ENCODE measurements at places on chromosomes 12 and 14. TPM values are rescaled to one million over a fixed set of nuclear protein-coding genes. Genes with fewer than 3 reads are reported as not detected.

GRCh38 chr12:86710109-86710508 lies 453.9 kb upstream of the MGAT4C start:
- DNase-seq, result no peak

DNA sequence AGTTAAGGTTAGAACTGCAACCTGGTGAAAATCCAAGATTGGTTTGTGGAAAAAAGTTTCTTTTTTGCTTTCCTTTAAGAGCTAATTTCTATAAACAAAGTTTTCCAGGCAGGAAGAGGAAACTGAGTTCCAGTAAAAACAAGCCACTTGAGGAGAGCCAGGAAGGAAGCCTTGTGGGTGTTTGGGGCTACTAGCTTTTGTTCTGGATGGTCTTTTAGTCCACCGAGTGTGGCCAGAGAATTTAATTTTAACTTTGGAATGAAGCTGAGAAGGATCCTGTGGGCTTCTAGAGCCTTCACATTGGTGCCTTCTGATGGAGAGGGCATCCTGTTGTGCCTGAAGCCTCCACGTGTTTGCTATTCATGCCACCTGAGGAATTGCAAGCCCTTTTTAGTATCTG lies 327.9 kb downstream of the C12orf75 start:
- no peak for DNase-seq

DNA sequence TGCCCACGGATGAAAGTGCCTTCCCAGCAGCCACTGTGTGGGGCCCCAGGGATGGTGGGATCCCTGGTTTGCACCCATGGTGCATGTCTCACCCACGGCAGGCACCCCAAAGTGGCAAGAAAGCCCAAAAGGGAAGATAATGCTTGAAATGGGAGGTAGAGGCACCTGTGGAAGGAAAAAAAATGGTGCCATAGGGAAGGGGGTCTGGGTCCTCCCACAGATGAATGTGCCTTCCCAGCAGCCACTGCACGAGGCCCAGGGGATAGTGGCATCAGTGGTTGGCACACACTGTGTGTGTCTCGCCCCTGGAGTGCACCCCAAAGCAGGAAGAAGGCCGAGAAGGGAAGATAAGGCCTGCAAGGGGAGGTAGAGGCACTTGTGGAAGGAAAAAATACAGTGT lies 264.2 kb downstream of the ALG10 start:
- DNase-seq, result no peak

- no peak for DNase-seq
Observed at GRCh38 chr14:85191986-85192385, 338.0 kb upstream of the FLRT2 start.

- no peak for DNase-seq
Observed at GRCh38 chr12:47311568-47311967, 231.8 kb upstream of the AMIGO2 start.

DNA sequence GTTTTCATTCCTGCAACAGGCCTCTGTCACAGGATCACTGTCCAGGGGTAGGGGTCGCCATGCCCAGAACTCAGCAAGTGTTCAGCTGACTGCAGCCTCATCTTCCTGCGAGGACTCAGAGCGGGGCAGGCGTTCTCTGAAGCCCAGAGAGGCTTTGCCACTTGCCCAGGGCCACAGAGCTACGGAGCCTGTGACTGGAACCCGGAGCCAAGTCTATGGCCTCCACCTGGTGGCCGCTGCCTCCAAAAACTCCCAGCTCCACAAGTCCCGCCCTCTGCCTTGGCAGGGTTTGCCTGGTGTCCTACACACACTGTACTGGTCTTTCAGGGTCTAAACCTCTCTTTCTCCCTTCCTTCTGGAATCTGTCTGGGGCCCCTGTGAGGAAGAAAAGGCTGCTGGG lies 8.7 kb upstream of the PPP1R13B start:
- DNase-seq, result no peak

- DNase-seq, result no peak
Observed at GRCh38 chr14:56153267-56153666, 35.1 kb downstream of the PELI2 start.

DNA sequence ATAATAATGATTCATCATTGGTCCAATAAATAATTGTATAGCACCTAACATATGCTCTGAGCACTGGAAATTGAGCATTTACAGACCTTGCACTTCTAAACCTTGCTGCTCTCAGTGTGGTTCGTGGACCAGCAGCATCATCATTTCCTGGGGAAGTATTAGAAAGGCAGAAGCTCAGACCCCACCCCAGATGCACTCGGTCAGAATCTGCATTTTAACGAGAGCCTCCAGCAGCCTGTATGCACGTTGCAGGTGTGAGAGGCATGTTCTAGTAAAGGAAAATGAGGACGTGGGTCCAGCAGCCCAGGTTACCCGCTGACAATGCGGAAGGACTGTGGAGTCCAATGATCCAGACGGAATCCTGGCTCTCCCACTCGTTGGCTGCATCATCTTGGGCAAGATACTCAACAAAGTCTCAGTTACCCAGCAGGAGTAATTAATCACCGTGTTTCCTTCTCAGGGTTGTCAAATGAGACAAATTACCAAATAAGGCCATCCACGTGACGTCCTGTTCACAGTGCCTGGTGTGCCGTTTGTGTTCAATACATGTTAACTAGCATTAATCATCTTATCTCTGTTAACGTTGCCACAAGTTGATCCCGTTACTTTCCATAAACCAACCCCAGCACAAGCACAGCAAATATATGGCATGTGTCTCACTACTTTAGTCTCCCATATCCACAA lies 49.2 kb upstream of the CCND2 start:
- no peak for DNase-seq

- DNase-seq, result peak; percentile 42
Observed at GRCh38 chr12:124507188-124508109, 60.0 kb downstream of the NCOR2 start.

- no peak for DNase-seq
Observed at GRCh38 chr12:96153131-96153725, 40.9 kb upstream of the ELK3 start.

GRCh38 chr12:132379996-132380395 lies 50.6 kb upstream of the GALNT9 start:
- DNase-seq, result no peak

DNA sequence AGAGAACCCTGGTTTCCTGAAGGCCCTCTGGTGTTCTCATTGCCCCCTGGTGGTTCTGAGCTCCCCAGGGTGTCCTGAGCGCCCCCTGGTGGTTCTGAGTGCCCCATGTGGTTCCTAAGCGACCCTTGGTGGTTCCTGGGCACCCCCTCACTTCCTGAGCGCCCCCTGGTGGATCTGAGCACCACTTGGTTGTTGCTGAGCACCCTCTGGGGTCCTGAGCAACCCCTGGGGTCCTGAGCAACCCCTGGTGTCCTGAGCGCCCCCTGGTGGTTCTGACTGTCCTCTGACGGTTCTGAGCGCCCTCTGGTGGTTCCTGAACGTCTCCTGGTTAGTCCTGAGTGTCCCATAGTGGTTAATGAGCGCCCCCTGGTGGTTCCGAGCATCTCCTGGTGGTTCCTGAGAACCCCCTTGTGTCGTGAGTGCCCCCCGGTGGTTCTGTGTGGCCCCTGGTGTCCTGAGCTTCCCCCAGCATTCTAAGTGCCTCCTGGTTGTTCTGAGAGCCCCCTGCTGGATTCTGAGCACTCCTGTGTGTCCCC lies 568.3 kb downstream of the TMEM121 start:
- no peak for DNase-seq

DNA sequence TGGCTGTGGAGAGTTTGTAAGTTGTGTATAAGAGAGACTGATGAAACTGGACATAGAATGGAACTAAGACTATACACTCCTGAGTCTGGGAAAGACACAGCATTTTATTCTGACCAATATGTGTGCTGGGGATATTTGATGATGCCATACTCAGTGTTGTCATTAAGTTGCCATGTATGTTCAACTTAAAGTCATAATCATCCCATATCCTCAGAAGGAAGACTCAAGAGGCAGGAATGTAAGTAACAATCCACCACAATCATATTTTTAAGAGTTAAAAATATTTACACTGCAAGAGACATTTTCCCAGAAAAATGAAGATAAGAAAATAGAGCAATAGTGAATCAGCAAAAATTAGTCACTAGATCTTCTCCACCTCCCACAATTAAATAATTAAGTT lies 120.1 kb downstream of the MDGA2 start:
- no peak for DNase-seq

GRCh38 chr14:86756521-86757190 lies 1226.7 kb downstream of the FLRT2 start:
- no peak for DNase-seq

- DNase-seq, result peak; percentile 21
Observed at GRCh38 chr14:37147310-37147880, 25.0 kb downstream of the SLC25A21 start.

DNA sequence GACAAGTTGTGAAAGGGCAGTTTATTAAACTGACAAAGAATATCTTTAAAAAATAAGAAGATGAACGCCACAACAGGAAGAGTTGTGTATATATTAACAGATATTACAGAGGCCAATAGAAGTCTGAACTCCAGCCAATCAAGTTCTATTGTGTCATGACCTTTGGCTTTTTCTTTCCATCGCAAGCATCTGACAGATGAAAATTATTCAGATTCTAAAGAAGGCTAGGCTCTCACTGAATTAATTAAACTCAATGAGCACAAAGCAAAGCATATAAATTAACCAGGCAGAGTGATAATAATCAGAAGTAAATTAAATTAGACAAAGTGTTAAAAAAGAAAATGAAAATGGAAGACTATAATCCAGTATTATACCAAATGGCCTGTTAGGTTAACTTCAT lies 62.0 kb upstream of the PYGL start:
- DNase-seq, result no peak

DNA sequence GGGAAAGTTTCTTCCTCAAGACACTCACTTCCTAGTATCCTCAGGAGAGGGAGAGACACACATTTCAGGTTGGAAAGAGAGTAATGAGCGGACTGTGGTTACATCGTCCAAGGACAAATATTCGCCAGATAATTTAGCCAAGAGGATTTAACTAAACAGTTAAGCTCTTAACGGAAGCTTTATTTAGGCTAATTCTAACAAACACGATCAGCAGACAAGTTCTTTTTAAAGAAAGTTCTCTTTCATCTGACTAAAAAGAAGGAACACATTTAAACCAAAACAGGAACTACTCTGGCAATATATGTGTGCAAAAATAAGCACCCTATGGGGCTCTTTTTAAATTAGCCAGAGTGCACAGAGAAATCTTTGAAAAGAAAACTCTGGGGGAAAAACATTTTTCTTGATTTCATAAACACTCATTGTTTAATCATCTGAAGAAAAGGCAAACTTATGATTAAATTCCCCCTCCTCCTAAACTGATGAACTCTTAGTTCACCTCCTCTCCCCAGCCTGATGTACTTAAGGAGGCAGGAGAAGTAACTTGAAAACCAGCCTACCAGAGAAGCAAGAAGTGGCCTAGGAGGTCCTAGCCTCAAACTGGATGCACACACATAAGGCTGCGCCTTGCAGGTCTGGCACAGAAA lies 13.3 kb upstream of the BTG1 start:
- no peak for DNase-seq

DNA sequence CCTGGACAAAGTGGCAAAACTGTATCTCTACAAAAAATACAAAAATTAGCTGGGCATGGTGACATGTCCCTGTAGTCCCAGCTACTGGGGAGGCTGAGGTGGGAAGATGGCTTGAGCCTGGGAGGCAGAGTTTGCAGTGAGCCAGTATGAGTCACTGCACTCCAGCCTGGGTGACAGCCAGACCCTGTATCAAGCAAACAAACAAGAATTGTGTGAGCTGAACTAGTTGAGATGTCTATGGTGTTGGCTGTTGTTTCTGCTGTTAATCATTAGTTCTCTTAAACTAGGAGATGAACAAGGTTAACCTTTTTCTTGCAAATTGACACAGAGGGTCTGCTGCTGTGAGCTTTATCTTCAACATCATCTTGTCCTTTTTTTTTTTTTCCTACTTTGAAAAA lies 23.6 kb downstream of the RASSF3 start:
- DNase-seq, result peak; percentile 78

GRCh38 chr12:65720136-65721130 lies 103.8 kb upstream of the HMGA2 start:
- DNase-seq, result peak; percentile 66

DNA sequence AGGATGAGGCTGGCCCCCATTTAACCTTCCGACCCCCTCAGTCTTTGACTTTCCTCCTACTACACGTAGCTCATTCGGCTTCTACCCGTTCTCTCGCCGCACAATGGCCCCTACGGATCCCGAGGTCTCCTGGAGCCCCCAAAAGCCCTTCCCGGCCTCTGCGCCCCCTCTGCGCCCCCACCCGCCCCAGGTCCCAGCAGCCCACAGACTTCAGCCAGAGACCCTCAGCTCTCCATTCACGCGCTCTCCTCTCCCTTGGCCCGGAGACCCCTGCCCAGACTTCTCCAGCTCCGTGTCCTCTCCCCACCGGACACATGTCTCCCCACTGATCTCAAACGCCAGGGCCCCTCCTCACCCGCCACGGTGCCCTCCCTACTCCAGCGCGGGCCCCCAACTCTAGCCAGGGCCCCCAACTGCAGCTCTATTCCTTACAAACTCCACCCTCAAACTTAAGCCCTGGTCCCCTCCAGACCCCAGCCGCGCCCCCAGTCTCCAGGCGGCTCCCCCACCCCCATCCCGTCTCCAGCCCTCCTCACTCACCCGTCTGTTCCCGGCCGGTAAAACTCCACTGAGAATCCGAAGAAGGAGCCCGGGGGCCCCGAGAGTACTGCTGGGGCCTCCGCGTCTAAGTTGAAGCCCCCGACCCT lies 502 bp downstream of the ITGA5 start:
- DNase-seq, result peak; percentile 41

KERA gene
- not detected for total RNA-seq

KRT2 gene
- total RNA-seq, result not detected

PLA2G1B gene
- not detected for total RNA-seq

PAWR gene
- total RNA-seq, result 62.6 TPM

SLC10A1 gene
- total RNA-seq, result not detected

RNASE2 gene
- not detected for total RNA-seq

CLEC9A gene
- not detected for total RNA-seq

RHOJ gene
- 1.6 TPM for total RNA-seq

DACT1 gene
- total RNA-seq, result 26.9 TPM

KRT6A gene
- total RNA-seq, result not detected

RIC8B gene
- 6.8 TPM for total RNA-seq

MSI1 gene
- total RNA-seq, result not detected

BTBD6 gene
- total RNA-seq, result 74.9 TPM

All from GM23248 (cell line).